ENCODE measurements at places on chromosomes 6 and 20.

GRCh38 chr6:11753798-11754197 is 24.8 kb downstream of the ADTRP start:
- no peak for DNase-seq

GRCh38 chr6:63565727-63566596 is 6.3 kb upstream of the LOC128125822 start:
- no peak for DNase-seq

GRCh38 chr6:130138116-130138908 is 84.4 kb downstream of the SAMD3 start:
- no peak for DNase-seq

DNA sequence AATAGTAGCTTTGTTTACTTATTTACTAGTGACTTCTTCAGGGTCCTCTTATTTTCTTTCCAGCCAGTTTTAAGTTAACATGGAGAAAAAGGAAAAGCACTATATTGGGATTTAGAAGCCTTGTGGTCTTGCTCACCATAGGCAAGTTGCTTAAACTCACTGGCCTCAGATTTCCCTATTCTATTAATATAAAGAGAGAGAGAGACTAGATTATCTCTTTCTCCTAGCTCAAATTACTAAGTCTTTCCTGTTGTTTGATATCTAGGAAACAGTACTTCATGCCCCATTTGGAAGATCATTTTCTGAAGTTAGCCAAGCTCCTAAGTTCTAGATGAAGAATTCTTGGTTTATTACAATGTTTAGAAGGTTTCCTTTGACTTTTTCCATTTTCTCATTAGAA is 32.5 kb downstream of the CTNNBL1 start:
- no peak for DNase-seq

- no peak for DNase-seq
Observed at GRCh38 chr20:5886788-5887187, 63.5 kb downstream of the TRMT6 start.

- DNase-seq: no peak
Observed at GRCh38 chr6:163564534-163564933, 150.0 kb downstream of the QKI start.

DNA sequence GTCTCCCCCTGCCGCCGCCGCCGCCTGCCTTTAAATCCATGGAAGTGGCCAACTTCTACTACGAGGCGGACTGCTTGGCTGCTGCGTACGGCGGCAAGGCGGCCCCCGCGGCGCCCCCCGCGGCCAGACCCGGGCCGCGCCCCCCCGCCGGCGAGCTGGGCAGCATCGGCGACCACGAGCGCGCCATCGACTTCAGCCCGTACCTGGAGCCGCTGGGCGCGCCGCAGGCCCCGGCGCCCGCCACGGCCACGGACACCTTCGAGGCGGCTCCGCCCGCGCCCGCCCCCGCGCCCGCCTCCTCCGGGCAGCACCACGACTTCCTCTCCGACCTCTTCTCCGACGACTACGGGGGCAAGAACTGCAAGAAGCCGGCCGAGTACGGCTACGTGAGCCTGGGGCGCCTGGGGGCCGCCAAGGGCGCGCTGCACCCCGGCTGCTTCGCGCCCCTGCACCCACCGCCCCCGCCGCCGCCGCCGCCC is 474 bp downstream of the CEBPB start:
- peak; percentile 84 for DNase-seq

- DNase-seq: no peak
Observed at GRCh38 chr6:112571488-112572270, 224.5 kb downstream of the RFPL4B start.

DNA sequence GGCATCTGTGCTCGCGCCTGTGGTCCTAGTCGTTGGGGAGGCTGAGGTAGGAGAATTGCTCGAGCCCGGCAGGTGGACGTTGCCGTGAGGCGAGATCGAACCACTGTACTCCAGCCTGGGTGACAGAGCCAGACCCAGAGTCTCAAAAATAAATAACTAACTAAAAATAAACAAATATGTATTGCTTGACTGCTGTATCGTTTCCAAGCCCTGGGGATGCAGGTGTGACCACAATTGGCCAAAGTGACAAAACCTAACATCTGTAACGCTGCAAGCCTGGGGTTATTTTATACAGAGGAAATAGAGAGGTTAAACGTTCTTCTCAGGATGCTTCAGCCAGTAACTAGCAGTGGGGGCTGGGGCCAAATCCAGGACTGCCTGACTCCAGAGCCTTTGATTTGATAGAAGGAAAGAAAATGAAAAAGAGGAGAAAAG is 1.9 kb upstream of the SRSF3 start:
- no peak for DNase-seq

GRCh38 chr6:15755526-15755925 is 92.7 kb upstream of the DTNBP1 start:
- DNase-seq: no peak

GRCh38 chr6:104572901-104573300 is 286.8 kb downstream of the HACE1 start:
- no peak for DNase-seq

DNA sequence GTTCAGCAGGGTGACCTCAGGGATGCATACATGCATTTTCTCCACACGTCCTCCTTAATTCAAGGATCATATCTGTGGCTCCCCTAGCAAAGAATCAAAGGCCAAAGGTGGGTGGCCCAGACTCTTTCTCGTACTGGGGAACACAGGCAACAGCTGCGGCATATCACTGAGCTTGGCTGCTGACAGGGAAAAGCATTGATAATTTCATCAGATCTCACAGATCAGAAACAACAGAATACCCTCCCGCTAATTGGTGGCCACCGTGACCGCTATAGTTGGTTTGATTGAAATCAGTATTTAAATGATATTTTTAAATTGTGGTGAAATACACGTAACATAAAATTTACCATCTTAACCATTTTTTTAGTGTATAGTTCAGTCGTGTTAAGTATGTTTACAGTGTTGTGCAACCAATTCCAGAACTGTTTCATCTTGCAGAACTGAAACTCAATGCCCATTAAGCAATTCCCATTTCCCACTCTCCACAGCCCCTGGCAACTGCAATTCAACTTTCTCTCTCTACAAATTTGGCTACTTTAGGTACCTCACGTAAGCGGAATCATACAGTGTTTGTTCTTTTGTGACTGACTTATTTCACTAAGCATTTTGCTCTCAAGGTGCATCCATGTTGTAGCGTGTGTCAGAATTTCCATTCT is 74.7 kb upstream of the TMEM170B start:
- no peak for DNase-seq

DNA sequence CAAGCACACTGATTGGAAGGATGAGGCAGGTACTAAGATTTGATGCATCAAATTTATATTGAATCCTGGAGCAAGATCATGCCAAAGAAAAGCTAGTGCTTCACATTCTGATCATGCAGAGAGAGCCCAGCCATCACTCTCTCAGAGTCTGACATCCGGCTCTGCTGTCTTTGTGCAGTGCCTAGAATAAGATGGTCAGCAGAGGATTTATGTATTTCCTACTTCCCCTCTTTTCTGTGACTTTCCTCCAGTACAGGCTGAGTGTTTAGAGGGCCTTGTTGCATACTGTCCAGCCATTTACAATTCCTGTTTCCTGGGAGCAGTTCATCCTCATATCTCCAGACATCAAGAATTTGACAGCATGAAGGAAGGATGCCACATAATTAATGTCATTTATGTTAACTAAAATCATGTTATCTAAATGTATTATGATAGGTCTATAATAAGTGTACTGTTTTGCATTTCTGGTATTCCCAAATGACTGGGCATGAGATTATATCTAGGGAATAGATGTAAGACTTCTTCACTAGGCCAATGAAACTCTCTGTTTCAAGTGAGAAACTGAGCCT is 167.6 kb downstream of the EPM2A start:
- DNase-seq: no peak

DNA sequence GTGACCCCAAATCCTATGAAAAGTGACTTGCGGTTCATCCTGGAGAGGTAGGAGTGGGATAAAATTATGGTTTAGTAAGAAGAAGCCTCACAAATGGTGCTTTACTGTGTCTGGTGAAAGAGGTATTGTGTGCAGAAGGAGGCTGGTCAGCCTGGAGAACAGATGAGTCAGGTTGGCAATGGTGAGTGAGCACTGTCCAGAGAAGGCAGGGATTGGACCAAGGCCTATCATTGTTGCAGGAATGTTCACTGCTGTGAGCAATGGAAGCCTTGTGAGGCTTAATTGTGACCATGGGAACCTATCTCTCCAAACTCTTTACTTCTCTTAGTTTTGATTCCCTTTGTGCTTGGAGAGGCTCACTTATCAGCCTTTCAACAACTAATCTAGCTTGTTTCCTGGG is 89.0 kb upstream of the KCNK16 start:
- no peak for DNase-seq

- DNase-seq: no peak
Observed at GRCh38 chr20:25054995-25055629, 2.8 kb downstream of the ACSS1 start.

- DNase-seq: no peak
Observed at GRCh38 chr6:150298676-150299075, 70.1 kb upstream of the IYD start.

- no peak for DNase-seq
Observed at GRCh38 chr20:51249215-51249614, 226.3 kb upstream of the KCNG1 start.

DNA sequence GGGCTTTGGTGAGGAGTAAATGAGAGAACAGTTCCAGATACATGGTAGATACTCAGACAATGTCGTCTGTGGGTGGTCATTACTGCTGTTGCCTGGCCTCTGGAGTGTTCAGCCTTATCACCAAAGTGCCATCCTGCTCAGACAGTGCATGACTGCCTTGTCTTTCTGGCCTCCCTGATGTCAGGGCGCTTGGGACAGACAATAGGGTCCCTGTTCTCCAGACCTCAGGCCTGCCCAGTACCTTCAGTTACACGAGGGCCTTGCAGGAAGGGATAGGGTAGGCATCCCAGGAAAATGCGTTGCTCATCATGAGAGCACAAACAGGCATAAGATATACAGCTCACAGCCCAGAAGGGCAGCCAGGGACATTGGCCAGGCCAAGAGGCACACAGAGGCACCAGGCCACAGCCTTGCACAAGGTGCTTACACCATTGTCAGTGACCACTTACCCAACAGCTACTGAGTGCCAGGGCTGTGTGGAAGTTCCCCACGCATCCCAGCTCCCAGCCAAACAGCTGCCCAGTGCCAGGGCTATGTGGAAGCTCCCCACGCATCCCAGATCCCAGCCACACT is 27.4 kb downstream of the BPIFB1 start:
- no peak for DNase-seq

- DNase-seq: no peak
Observed at GRCh38 chr6:31829633-31830283, 2.2 kb downstream of the HSPA1B start.

DNA sequence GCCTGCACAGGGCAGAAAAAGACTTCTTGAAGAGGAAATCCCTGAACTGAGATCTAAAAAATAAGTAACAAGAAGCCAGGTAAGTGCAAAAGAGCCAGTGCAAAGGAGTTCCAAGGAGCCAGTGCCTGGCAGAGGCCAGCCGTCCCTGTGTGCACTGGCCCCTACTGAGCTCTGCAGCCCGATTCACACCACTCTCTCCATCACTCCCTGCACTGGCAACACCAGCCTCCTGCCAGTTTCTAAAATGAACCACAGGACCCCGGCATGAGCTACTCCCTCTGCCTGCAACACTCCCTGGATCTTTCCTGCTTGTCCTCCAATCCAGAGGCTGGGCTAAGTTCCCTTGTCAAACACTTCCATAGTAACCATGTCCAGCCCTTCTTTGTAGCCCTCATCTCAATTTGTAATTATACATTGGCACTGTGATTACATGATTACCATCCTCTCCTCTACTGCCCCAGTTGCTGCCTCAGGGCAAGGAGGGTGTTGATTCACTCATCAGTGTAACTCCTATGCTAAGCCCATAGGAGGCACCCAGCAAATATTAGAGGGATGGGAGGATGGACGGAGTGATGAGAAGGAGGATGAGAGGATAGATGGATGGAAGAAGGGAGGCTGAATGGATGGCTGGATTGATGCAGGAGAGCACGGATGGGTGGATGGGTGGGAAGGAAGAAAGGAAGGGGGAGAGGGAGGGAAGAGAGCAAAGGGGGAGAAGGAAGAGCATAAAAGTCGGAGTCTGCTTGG is 49.3 kb downstream of the SIRPA start:
- DNase-seq: no peak

DNA sequence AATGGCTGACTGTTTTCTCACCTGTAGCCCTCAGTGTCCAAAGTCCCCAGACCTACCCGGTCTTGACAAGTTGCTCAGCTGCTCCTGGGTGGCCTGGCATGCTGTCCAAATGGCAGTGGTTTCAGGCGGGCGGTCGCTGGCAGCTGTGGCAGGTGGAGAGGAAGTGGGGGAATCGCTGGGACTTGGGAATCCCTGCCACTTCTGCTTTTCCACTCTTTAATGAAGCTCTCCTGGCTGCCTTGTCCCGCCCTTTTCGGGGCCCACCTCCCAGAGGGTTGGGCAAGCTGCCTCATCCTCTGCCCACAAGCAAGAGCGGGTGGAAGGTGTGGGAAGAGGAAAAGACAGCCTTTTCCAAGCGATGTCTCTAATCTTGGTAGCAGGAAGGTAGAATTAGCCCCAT is at the start of gene OCSTAMP:
OCSTAMP (minus strand) TSS at position 194 of the 400 bp plus-strand sequence; CDS start at position 100, 94 bp downstream.
- DNase-seq: no peak

DNA sequence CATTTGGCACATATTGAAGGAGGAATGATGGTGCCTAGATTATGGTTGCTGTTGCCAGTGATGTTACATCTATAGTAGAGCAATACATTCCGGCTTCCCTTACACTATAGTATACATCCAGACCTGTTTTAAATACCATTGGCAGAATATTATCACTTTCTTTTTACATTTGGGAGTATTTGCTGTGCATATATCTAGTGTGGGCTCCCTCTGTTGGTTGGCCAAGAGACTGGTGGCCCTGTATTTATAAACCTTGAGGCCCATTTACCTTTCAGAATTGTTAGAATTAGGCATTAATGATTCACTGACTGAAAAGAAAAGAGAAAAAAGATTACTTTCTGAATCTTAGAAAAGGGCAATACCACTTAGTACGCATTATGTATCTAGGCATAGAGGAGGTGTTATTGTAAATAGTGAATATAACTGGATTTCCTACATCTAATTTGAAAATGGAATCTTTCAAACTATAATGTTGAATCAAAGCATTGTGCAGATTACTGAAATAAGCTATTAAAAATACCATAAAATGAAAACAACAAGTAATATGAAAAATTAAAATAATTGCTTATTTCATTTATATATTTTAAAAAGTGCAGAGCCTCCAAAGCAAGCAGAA is 628.8 kb upstream of the MAN1A1 start:
- DNase-seq: no peak

DNA sequence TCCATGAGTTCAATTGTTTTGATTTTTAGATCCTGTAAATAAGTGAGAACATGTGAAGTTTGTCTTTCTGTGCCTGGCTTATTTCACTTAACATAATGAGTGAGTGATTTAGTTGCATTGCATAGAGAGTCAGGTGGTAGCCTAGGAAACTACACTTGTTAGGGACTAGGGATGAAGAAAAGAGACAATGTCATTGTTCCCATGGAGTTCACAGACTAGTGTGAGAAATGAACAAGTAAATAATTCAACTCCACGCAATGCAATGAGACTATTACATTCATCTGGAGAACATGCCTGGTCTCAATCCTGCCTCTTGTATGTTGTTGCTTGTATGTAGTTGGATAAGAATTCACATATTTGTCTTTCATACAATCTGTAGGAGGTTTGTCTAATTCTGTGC is 76.3 kb upstream of the B3GAT2 start:
- no peak for DNase-seq
